ENCODE measurements at places on chromosomes 4 and X. TPM values are rescaled to one million over a fixed set of nuclear protein-coding genes. Genes with fewer than 3 reads are reported as not detected.

- DNase-seq, result peak; percentile 4
These were observed 1203.5 kb downstream of the PCDH7 start for GRCh38 chr4:31923634-31924033.

Gene PABPC5
- not detected for total RNA-seq

DNA sequence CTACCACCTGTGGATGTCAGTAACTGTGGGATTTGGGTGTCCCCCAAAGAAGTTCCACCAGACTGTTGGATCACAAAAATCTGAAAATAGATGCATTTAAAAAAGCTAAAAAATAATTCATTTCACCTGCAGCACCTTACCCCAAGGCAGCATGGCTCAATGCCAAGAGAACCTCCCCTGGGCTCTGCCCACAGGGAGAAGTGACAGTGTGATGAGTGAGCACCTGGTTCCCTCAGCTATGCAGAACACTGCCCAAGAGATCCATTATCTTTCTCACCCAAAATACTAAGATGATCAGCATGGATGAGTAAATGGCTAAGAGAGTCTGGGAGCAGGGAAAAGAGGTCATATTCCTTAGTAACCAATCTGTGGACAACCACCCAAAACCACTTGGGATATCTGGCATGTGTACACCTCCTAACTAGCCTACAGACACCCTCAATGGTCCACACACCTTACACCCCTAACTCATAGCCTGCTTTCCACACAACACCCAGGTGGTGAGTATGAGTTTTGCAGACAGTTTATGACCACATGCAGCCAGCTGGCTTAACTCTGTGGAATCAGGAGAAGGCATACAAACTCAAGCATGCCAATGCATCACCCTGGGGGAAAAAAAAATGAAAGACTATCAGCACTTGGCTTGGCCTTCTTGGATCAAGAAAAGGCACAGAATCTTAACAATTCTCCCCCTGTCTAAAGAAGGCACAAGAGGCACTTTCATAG is 416.5 kb upstream of the SMIM31 start:
- no peak for DNase-seq

Gene RPGR
- 7.1 TPM for total RNA-seq

Gene FAAH2
- total RNA-seq, result 8.1 TPM

- no peak for DNase-seq
These were observed 119.0 kb upstream of the PDLIM3 start for GRCh38 chr4:185654311-185654710.

- no peak for DNase-seq
These were observed 27.1 kb downstream of the PDLIM3 start for GRCh38 chr4:185508181-185508580.

DNA sequence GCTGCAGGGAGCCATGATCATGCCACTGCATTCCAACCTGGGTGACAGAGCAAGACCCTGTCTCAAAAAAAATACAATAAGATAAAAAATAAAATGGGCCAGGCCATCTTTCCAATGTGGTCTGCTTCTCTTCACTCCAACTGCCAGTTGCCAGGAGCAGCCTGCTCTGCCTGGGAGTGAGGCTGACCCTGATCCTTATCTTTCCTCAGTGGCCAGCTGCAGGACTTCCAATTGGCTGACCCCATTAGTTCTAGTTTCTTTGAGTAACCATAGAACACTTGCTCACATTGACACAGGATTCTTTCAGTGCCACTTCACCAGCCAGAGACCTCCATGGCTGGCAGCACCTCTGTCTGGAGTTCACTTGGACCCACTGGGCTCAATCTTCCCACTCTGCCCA is 258.6 kb downstream of the MID1IP1 start:
- DNase-seq, result no peak
